Mesothelial cell of epicardium (in vitro differentiated cells): ENCODE measurements at places on chromosomes 5 and 9. TPM values are rescaled to one million over a fixed set of nuclear protein-coding genes. Genes with fewer than 3 reads are reported as not detected.

PRSS3 gene
- total RNA-seq, result not detected in 3 replicates

KIF12 gene
- 3.3 to 5.2 TPM (median 4.7 TPM) in 3 replicates for total RNA-seq

CDKN2B-AS1 gene
- 8.2 to 10.8 TPM (median 8.8 TPM) in 3 replicates for total RNA-seq

KIF20A gene
- total RNA-seq, result 24.4 to 27.0 TPM (median 26.8 TPM) in 3 replicates

CDX1 gene
- 0.51 to 1.1 TPM (median 0.68 TPM) in 3 replicates for total RNA-seq

MEIKIN gene
- total RNA-seq, result not detected in 3 replicates

SLC6A19 gene
- total RNA-seq, result not detected in 3 replicates

GRCh38 chr5:173488144-173488543, 128.3 kb downstream of the BOD1 start:
- no peak for DNase-seq

GRCh38 chr5:151730381-151730780, 28.1 kb downstream of the ATOX1 start:
- no peak for DNase-seq

GRCh38 chr9:89464300-89464901, 33.5 kb downstream of the SEMA4D start:
- DNase-seq, result no peak

DNA sequence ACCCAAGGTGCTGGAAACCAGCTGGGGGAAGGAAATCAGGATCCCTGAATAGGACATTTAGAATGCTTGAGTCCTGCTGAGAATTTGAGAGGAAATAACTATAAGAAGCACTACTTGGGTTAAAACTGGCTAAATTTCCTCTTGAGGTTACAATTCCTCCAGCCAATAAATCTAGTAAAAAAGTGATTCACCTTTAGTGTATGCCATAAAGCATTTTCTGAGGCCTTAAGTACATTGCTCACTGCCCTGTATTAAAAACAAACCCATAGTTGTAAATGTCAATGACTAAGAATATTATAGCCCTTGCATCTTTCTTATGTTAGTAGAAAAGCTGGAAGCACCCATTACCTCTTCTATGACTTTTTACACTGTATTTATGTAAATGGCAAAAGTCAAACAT, 634.7 kb upstream of the ARRDC3 start:
- DNase-seq, result no peak

- no peak for DNase-seq
These were observed 17.9 kb upstream of the ZSWIM6 start for GRCh38 chr5:61313960-61314681.

- no peak for DNase-seq
These were observed 5.6 kb upstream of the ARL15 start for GRCh38 chr5:54315736-54316528.

GRCh38 chr5:96714450-96714849, 52.3 kb downstream of the CAST start:
- DNase-seq, result no peak

- no peak for DNase-seq
These were observed 49.9 kb downstream of the GDNF start for GRCh38 chr5:37789991-37790390.

GRCh38 chr9:131999692-132000551, 79.7 kb downstream of the MED27 start:
- no peak for DNase-seq

DNA sequence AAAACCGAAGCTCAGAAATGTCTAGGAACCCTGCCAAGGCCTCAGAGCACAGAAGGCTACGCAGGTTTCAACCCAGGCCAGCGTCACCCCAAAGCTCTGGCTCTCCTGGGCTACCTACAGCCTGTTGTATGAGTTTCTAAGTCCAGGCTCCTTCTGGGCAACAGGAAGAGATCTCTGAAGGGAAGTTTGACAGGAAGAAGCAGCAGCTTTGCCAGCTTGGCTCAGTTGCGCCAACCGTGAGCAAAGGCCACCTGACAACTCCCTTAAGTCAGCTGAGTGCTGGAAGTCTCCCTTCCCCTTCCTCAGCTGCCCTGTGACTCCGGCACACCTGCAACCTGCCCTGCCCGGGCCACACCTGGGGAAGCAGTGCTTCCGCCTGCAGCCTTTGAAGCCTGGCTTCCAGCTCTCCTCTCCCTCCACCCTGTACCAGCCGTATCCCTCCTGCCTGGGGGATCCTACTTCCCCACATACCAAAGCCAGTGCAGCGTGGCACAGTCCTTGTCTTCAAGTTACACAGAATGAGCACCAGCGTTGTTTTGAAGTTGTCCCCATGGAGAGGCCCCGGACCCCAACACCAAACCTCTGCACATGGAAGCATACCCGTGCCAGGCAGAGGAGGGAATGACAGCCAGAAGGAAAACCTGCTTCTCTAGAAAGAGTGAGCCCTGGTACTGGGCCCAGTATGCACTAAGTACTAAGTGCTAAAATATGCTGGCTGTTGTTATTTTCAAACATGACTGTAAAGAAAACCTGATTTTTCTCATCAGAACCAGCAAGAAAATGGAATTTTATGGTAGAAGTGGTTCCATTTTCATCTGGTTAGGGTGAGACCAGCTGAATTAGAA, 36.5 kb downstream of the SHB start:
- no peak for DNase-seq

- no peak for DNase-seq
These were observed 285.6 kb downstream of the BRINP1 start for GRCh38 chr9:119083673-119084072.

GRCh38 chr5:11378461-11378860, 525.8 kb downstream of the CTNND2 start:
- DNase-seq, result no peak

GRCh38 chr9:72937545-72937944, 15.3 kb downstream of the ALDH1A1 start:
- no peak for DNase-seq

DNA sequence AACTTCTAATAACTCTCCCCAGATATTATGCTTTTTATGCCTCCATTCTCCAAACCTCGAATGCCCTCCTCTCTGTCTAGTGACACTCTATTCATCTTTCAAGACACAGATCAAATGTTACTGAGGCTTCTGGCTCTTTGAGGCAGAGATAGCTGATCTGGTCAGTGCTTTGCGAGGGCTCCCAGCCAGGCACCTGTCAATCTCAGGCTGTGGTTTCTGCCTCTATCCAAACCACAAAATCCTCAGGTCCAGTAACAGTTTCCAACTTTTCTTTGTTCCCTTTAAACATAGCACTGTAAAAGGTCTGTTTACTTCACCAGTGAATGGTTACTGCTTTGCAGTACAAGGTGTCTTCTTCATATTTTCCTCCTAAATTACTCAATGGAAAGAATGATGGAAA, 11.5 kb upstream of the STK32A start:
- DNase-seq, result no peak

DNA sequence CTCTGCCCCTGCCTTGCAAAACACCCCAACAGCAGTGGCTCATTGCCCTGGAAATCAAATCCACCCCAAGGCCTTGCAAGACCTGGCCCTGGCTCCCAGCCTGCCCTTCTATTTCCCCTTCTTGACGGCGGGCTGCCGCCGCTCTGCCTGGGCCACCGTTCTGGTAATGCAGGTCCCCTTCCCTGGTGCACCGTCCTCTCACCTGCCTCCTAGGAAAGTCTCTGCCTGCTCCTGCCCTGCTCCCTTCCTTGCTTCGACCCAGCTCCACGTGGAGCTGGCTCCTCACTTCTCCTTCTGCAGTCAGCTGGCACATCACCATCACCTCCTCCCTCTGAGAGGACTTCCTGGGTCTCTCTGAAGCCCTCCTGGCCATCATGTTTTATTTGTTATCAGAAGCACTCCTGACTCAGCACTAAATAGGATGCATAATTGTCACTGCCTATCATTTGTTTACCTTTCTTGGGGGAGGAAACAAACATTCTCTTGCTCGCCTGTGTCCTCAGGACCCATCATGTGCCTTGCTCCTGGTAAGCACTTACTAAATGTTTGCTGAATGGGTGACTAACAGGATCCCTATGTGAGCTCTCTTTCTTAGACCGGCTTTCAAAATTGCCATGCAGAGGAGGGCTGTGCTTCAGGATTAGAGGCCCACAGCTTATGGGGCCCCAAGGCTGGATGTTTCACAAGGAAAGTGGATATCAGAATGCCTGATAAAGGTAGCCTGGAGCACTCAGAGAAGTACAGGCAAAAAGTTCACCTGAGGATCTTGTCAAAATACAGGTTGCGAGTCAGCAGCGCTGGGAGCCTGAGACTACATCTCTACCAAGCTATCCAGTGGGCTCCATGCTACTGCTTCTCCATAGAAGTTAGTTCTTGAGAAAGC, 19.6 kb upstream of the C5orf47 start:
- DNase-seq, result no peak

DNA sequence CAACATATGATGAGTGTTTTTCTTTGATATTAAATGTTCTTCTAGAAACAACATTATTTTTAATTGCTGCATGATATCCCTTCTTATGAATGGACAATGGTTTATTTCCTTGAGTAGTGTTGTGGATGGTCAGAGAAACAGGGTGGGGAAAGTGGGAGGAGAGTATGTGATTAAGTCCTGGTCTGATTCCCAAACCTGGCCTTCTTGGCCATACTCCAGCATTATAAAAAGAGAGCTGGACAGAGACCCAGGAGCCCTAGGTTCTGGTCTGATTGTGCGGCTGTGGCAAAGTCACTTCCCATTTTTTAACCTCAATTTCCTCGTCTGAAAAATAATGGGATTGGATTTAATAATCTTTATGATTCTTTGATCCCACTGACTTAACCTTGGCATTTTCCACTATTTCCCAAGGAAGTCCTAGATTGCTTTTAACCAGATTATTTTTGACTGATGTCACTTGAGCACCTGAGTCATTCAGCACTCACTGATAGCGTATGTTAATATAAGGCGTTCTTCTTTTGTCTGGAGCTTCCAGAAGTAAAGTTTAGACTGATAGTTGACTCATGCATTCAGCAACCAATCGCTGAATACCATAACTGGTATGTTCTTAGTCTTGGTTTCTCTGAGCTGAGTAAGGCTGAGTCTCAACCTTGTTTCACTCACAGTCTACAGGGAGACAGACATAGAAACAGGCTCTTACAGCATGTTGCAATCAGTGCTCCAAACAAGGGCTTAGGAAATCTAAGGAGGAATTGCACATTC, 26.2 kb downstream of the OSMR start:
- DNase-seq, result no peak

DNA sequence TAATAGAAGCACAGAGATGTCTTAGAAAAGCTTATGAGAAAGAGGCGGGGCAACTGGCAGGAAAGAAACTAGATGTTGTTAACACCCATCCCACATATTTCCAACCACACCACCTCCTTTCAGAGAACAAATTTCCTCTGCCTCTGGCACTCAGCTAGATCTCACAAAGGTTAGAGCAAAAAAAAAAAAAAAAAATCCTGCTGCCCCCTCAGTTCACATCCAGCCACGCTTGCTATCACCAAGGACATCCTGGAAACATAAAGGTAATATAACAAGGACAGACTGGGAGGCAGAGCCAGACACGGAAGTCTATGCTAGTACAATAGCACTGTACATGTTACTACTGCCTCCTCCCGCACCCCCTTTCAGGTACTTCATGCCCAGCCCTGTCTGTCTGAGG, 238.0 kb upstream of the PTGER4 start:
- no peak for DNase-seq

DNA sequence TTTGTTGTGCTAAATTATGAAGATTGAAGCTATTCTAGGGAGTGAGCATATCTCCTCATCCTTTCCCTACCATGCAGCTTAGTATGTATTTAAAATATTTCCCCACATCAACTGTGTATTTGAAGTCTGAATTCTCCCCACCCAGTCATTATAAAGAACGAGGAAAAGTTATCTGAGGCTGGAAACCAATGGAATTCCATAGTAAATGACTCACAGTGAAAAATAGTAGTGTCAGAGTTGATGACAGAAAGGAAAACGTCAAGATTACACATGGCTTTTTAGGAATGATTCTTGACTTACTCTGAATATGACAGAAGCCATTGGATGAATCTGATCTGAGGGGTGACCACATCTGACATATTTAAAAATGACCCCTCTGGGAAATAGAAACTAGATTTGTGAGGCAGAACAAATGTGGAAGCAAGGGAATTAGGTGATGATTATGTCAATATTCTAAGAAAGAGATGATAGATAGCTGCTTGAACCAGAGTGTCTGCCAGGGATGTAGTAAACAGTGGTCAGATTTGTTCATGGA, 1768.9 kb upstream of the CDH9 start:
- no peak for DNase-seq

- DNase-seq, result no peak
These were observed 3.2 kb upstream of the CCDC171 start for GRCh38 chr9:15549611-15550010.

DNA sequence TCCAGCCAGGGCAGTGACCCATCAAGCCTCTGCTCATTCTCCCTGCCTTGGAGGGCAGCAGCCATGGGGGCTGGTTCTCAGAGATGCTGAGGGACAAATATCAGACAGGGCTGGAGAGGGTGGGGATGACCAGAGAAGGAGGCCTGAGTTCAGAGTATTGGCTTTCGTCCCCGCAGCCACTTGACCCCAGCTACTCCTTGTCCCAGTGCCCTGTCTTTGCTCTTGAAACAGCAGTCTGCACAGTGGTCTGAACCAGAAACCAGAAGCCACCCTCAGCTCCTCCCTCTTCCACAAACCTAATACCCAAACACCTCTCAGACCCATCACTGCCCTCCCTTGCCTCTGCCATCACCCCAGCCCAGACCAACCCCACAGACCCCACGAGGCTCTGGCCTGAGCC, 36.3 kb upstream of the SMIM23 start:
- DNase-seq, result no peak

- DNase-seq, result no peak
These were observed 1.6 kb downstream of the ACSL6 start for GRCh38 chr5:132009706-132010405.

DNA sequence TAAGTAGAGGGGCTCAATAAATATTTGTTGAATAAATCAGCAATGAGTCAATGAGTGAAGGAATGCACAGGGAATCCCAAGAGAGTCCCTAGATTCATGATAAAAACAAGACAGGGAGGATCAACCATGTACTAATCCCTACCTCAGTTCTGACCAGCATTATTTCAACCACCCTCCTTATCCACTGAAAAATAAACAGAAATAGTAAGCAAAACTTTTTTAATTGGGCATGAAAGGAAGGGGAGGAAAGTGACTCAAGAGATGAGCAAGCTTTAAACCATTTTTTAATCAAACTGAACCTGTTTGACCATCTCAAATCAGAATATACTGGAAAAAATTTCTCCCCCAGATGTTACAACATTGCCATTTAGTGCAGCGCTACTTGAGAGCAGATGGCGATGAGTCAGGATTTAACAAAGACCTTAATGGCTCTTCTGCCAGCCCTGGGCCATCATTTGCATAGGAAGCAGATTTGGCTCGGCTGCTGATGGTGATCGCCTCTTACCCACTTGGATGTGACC, 194.8 kb upstream of the SLC30A5 start:
- DNase-seq, result no peak

DNA sequence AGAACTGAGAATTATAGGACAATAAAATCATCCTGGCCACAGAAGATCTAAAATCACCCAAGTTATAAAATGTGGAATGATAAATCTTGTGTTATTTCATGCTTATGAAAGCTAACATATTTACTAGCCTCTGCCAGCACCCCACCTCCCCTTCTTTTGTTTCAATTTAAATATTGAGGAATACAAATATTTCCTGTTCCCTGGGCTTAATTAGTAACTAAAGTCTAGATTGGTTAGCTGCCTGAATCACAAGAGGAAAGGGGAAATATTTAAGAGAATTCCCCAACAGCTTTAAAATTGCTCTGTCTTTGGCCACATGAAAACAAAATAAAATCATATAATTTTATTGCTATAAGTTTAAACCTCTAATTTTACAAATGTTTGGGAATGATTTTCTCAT, 287.0 kb downstream of the PRELID2 start:
- no peak for DNase-seq

GRCh38 chr5:92795633-92796032, 785.4 kb downstream of the NR2F1-AS1 start:
- no peak for DNase-seq
